ENCODE measurements at places on chromosomes 1 and 21. TPM values are rescaled to one million over a fixed set of nuclear protein-coding genes. Genes with fewer than 3 reads are reported as not detected.
A peak's percentile ranks its signal among the peaks of the same experiment; 100 is the strongest.

DNA sequence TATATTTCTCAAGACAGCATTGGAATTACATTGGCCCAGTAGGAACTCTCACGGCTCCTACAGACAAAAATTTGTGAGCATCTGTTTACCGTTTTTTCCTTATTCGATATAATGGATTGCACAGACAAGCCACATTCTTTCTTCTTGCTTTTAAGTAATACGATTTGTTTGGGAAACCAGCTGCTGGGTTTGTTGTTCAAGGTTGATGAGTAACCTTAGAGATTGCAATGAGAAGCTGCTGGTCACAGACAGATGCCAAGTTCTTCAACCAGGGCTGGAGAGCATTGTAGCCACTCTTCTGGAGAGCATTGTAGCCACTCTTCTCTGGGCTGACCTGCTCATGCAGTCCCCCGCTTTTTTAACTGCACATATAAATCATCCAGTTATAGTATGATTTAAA lies 1.4 kb upstream of the MIA3 start:
- H3K36me3 ChIP-seq = no peaks in the 10 kb centered on the region
- no peak for DNase-seq
- peaks cover 38% of the 10 kb centered on the region for H3K4me1 ChIP-seq
- H3K27me3 ChIP-seq = peaks cover 31% of the 10 kb centered on the region

DNA sequence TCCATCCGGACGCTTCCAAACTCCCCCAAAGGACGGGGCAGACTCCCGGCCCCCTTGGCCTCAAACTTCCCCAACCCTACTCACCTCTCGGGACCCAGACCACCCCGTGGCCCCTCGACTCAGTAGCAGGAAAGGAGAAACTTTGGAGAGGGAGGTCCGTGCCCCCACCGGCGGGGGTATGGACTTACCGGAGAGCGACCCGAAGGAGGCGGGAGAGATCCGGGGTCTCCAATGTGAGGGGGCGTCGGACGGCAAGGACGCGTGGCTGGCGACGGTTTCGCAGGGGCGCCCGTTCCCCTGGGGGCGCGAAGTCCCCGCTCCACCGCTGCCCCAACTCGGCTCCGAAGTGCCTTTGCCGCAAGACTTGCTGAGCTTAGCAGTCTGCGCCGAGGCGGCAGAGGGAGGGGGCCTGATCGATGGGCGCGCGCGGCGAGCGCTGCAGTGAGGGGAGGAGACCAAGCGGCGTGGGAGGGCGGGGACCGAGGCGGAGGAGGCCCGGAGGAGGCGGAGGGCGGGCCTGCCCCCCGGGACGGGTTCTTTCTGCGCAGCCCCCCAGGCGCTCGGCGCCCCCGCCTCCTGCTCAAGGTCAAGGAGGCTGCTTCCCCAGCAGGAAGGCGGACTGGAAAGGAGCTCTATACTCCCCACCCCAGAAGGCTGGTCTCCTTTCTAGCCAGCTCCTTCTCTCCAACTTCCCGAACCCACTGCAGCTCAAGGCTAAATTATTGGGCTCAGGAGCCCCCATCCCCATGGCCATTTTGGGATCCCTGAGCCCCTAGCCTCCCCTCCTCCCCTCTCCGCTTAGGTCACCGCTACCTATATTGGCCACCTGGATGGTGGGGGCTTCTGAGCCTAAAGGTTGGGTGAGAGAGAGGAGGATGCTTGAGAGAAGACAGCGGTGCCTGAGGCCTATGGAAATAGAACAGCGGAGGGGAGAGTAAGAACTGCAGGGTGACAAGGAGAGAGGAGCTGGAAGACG lies at the start of gene SYT2:
Gene SYT2 (minus strand): TSS at position 385 of the 976 bp plus-strand sequence. CDS start 104,682 bp downstream, outside the sequence.
- H3K4me3 ChIP-seq = peak within 1 kb of the TSS; percentile 1
- H3K27me3 ChIP-seq = peaks cover 67% of the 10 kb centered on the region
- H3K4me1 ChIP-seq = peaks cover 12% of the 10 kb centered on the region
- H3K36me3 ChIP-seq = no peaks in the 10 kb centered on the region
- DNase-seq = no peak

DNA sequence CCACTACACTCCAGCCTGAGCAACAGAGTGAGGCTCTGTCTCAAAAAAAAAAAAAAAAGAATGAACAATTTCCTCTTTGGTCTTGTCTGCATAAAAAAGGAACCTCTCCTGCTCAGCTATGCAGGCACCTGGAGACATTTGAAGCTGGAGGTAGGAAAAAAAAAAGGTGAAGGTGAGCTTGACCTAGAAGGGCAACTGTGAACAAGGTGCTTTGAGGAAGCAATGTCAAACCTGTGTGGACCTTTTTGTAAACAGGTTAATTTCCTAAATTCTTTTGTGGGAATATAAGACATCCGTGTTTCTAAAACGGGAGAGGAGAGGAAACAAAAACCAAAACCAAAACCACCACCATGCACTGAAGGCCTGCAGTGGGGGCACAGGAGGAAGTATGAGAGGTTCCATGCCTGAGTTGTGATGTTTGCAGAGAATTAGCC lies 77.5 kb downstream of the SLC45A1 start:
- peaks cover 14% of the 10 kb centered on the region for H3K36me3 ChIP-seq
- H3K27ac ChIP-seq = peak overlapping the region; percentile 99
- H3K4me1 ChIP-seq = peaks cover 83% of the 10 kb centered on the region

GRCh38 chr1:151618470-151618869 lies 6.6 kb downstream of the SNX27 start:
- DNase-seq = no peak
- H3K4me3 ChIP-seq = no peak overlapping the region
- no peak overlapping the region for H3K27ac ChIP-seq
- H3K27me3 ChIP-seq = no peaks in the 10 kb centered on the region
- peaks cover 32% of the 10 kb centered on the region for H3K4me1 ChIP-seq
- no peaks in the 10 kb centered on the region for H3K36me3 ChIP-seq

TFAP2E gene
- polyA plus RNA-seq = not detected

GRCh38 chr1:156385534-156386031 lies 16.6 kb downstream of the RHBG start:
- DNase-seq = peak; percentile 65
- H3K36me3 ChIP-seq = no peaks in the 10 kb centered on the region
- H3K27me3 ChIP-seq = peaks cover 36% of the 10 kb centered on the region
- H3K4me3 ChIP-seq = no peak overlapping the region
- no peak overlapping the region for H3K27ac ChIP-seq

- no peaks in the 10 kb centered on the region for H3K36me3 ChIP-seq
- DNase-seq = no peak
- H3K4me3 ChIP-seq = peak overlapping the region; percentile 93
Measured at GRCh38 chr1:52032785-52033131, 852 bp downstream of the KTI12 start.

DNA sequence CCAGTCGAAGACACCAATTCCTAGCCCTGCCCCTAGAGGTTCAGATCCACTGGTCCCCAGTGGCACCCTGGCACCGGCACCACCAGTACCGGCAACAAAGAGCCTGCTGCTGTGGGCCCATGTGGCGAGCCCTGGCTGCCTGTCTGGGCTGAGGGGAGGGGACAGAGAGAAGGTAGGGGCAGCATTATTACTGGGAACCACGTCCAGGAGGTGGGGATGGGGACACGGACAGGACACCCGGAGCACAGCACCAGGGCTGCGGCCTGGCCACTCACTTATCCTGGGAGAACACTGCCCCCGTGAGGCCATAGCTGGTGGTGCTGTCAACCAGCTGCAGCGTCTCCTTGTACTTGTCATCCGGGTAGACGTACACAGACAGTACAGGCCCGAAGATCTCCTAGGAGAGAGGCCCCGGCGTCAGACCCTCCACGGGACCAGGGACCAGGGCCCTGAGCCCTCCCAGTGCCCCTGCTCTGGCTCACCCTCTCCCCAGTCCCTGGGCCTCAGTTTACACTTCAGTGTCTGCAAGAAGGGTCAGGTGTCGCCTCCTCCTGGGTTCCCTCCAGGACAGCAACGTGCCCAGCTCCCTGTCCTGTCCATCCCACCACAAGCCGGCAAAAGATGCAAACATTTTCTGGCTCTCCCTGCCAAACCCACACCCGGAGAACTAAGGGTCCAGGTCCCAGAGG lies 15.8 kb upstream of the TAS1R2 start:
- no peaks in the 10 kb centered on the region for H3K36me3 ChIP-seq
- DNase-seq = peak; percentile 25
- no peak overlapping the region for H3K4me3 ChIP-seq
- no peak overlapping the region for H3K27ac ChIP-seq
- H3K4me1 ChIP-seq = peaks cover 4% of the 10 kb centered on the region

- DNase-seq = no peak
- peaks cover 24% of the 10 kb centered on the region for H3K27me3 ChIP-seq
- no peaks in the 10 kb centered on the region for H3K36me3 ChIP-seq
- no peak overlapping the region for H3K4me3 ChIP-seq
- H3K4me1 ChIP-seq = no peaks in the 10 kb centered on the region
- no peak overlapping the region for H3K27ac ChIP-seq
Measured at GRCh38 chr1:41340655-41341364, 20.4 kb upstream of the FOXO6 start.

- H3K27ac ChIP-seq = no peak overlapping the region
- peaks cover 12% of the 10 kb centered on the region for H3K4me1 ChIP-seq
- no peak for DNase-seq
Measured at GRCh38 chr1:107264007-107264406, 123.2 kb downstream of the NTNG1 start.

GRCh38 chr1:182315167-182315556 lies 76.4 kb downstream of the GLUL start:
- H3K4me3 ChIP-seq = no peak overlapping the region
- no peak for DNase-seq
- no peaks in the 10 kb centered on the region for H3K4me1 ChIP-seq
- no peak overlapping the region for H3K27ac ChIP-seq
- no peaks in the 10 kb centered on the region for H3K36me3 ChIP-seq

KRTAP11-1 gene
- polyA plus RNA-seq = not detected

SLC9C2 gene
- not detected for polyA plus RNA-seq

GRCh38 chr1:210624722-210625121 lies 296.0 kb downstream of the HHAT start:
- peaks cover 8% of the 10 kb centered on the region for H3K36me3 ChIP-seq
- H3K4me3 ChIP-seq = no peak overlapping the region
- no peaks in the 10 kb centered on the region for H3K4me1 ChIP-seq
- no peaks in the 10 kb centered on the region for H3K27me3 ChIP-seq

- peaks cover 43% of the 10 kb centered on the region for H3K4me1 ChIP-seq
- no peak overlapping the region for H3K4me3 ChIP-seq
- DNase-seq = no peak
- H3K27ac ChIP-seq = no peak overlapping the region
- H3K27me3 ChIP-seq = no peaks in the 10 kb centered on the region
Measured at GRCh38 chr1:77680173-77680572, 2.3 kb downstream of the ZZZ3 start.

TCP10L gene
- not detected for polyA plus RNA-seq

DNA sequence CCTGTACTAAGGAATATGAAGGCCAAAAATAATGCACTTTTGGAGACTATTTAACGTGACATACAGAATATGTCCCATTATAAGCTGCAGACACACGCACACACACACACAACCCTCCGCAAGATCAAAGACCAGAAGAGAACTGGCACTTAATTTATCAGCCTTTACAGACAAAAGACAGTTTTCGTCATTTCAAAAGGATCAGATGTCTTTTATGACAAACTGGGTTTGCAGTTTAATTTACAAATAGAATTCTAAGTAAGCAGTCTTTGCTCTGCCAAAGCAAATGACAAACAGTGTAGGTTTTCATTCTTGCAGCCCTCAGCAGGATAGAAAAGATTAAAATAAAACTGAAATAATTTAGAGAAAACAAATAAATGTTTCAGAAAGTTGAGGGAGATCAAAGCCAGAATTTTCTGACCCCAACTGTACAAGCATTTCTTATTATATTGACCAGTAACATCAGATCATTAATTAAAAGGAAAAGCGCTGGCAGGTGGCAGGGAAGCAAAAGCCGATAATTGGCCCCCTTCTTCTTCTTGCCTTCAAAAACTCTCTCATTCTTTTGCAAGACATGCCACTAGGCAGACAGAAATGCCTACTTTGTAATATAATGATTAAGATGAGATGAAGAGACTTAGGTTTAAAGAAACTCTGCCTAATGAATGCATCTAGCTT lies 169.0 kb downstream of the DENND1B start:
- no peaks in the 10 kb centered on the region for H3K36me3 ChIP-seq
- no peaks in the 10 kb centered on the region for H3K4me1 ChIP-seq
- H3K27me3 ChIP-seq = no peaks in the 10 kb centered on the region
- no peak for DNase-seq
- no peak overlapping the region for H3K4me3 ChIP-seq
- H3K27ac ChIP-seq = no peak overlapping the region

TMEM240 gene
- polyA plus RNA-seq = not detected

DNA sequence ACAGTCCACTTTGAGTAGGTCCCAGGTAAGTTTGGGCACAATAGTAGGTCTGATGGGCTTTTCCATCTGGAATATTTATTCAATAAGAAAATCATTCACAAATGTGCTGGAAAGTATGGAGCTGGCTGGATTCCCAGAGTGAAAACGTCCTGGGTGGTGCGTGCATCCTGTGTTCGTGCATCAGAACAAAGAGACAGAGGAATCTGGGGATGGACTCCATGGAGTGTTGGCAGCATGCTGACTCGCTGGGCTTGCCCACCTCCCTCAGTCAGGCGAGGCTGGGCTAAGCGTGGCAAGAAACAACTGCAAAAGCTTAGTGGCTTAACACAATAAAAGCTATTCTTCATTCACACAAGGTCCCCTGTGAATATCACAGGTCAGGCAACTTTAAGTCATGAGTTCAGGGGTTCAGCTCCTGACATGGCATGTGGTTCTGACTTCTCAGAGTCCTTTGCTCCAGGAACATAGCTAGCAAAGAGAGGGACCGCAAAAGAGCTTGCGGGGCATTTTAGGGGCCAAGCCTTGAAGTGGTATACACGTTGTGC lies 151.6 kb upstream of the ZNF644 start:
- H3K27ac ChIP-seq = no peak overlapping the region
- no peaks in the 10 kb centered on the region for H3K4me1 ChIP-seq
- H3K36me3 ChIP-seq = no peaks in the 10 kb centered on the region
- no peak overlapping the region for H3K4me3 ChIP-seq

GRCh38 chr21:40118527-40118926 lies 251.3 kb downstream of the PCP4 start:
- no peaks in the 10 kb centered on the region for H3K27me3 ChIP-seq
- DNase-seq = no peak
- H3K4me3 ChIP-seq = no peak overlapping the region
- no peak overlapping the region for H3K27ac ChIP-seq
- no peaks in the 10 kb centered on the region for H3K36me3 ChIP-seq

CDK11B gene
- polyA plus RNA-seq = 8.2 TPM

OR2G2 gene
- polyA plus RNA-seq = not detected

GPR25 gene
- 0.26 TPM for polyA plus RNA-seq

GRCh38 chr1:30320581-30320890 lies 402.8 kb downstream of the MATN1 start:
- no peaks in the 10 kb centered on the region for H3K36me3 ChIP-seq
- H3K27me3 ChIP-seq = peaks cover 49% of the 10 kb centered on the region
- DNase-seq = no peak
- H3K4me1 ChIP-seq = no peaks in the 10 kb centered on the region

Measured in naive B cell (primary cell).